ENCODE measurements at places on chromosomes 7 and 10.

DNA sequence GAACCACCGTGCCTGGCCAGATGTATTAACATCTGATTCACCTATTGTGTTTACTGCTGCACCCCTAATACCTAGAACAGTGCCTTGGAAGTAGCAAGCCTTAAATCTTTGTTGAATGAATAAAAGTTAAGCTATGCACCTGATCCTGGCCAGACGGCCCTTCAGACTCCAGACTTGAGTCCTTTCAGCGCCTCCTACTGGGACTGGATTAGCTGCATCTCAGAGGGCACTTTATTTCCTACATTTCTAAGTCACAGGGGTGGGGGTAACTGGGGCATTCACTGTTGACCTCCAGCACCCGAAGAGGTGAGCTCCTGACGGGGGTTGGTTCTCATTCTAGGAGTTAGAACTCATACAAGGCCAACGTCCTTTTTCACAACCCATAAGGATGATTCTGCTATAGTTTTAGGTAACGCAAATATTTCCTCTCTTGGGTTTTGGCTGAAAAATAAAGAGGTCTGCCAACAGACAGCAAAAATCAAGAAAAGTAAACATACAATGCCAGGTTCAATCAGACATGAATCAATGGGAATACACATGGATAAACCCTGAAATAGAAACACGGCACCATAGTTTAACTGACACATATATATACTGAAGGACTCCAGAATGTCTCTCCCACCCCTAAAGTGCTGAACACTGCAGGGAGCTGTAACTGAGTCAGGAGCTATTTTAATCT is 48.0 kb upstream of the DLG5 start:
- peaks cover 20% of the 10 kb centered on the region for H3K4me1 ChIP-seq
- H3K36me3 ChIP-seq, result peaks cover 18% of the 10 kb centered on the region
- peak; percentile 66 for DNase-seq
- peak overlapping the region; percentile 43 for H3K27ac ChIP-seq
- no peaks in the 10 kb centered on the region for H3K27me3 ChIP-seq
- no peak overlapping the region for H3K4me3 ChIP-seq

DNA sequence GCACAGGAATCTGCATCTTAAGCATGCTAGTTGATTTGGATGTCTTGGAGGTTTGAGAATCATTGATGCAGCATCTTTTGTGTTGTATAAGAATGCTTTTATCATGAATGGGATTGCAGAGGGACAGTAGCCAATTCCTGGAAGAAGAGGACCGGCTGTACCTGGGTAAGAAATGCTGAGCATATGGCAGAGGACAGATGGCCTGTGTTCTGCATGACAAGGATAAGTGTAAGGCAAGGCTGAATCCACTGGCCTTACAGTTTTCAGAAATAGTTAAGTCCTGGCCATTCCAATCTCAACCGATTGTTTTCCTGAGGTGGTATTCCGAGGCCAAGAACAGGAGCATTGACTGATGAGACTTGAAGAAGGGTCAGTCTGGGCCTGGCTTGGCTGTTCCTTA is 24.4 kb upstream of the KBTBD2 start:
- H3K27ac ChIP-seq, result no peak overlapping the region
- H3K4me3 ChIP-seq, result no peak overlapping the region
- H3K4me1 ChIP-seq, result no peaks in the 10 kb centered on the region
- no peak for DNase-seq

GRCh38 chr10:28677888-28678686 is 766 bp downstream of the BAMBI start:
- DNase-seq, result peak; percentile 41
- H3K27me3 ChIP-seq, result no peaks in the 10 kb centered on the region

DNA sequence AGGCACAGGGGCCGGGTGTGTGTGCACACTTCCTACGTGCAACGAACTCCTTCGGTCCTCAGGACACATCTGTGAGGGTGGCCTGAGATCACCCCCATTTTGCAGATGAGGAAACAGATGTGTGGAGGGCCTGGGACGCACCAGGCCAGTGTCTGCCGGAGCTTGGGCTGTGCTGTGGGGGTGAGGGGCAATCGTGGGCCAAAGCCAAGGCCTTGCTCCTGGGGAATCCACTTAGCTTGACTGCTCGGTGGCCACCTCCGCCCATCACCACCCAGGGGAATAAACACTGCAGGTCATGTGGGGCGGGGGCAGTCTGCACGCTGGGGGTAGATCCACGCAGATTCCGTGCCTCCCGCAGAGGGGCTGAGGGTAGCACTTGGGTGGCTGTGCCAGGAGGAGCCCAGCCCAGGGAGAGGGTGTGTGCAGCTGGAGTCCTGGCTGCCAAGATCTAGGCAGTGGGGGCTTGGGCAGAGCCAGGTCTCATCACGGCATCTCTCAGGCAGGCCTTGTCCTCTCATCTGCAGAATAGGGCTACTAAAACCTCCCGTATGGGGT is 70.8 kb upstream of the EN2 start:
- H3K27me3 ChIP-seq, result peaks cover 68% of the 10 kb centered on the region
- no peak overlapping the region for H3K4me3 ChIP-seq
- H3K4me1 ChIP-seq, result peaks cover 3% of the 10 kb centered on the region
- no peaks in the 10 kb centered on the region for H3K36me3 ChIP-seq
- DNase-seq, result no peak
- H3K27ac ChIP-seq, result no peak overlapping the region

GRCh38 chr10:113735913-113736312 is 15.6 kb upstream of the PLEKHS1 start:
- no peaks in the 10 kb centered on the region for H3K36me3 ChIP-seq
- peaks cover 17% of the 10 kb centered on the region for H3K4me1 ChIP-seq
- H3K27me3 ChIP-seq, result no peaks in the 10 kb centered on the region
- H3K4me3 ChIP-seq, result no peak overlapping the region
- no peak for DNase-seq

- peaks cover 3% of the 10 kb centered on the region for H3K4me1 ChIP-seq
- no peak overlapping the region for H3K4me3 ChIP-seq
- no peaks in the 10 kb centered on the region for H3K36me3 ChIP-seq
- no peaks in the 10 kb centered on the region for H3K27me3 ChIP-seq
- DNase-seq, result no peak
- no peak overlapping the region for H3K27ac ChIP-seq
Measured at GRCh38 chr10:77071001-77071511, 566.6 kb downstream of the KCNMA1 start.

GRCh38 chr10:44979281-44980191 is 927 bp upstream of the DEPP1 start:
- peaks cover 12% of the 10 kb centered on the region for H3K27me3 ChIP-seq
- peaks cover 48% of the 10 kb centered on the region for H3K4me1 ChIP-seq
- no peak overlapping the region for H3K4me3 ChIP-seq

DNA sequence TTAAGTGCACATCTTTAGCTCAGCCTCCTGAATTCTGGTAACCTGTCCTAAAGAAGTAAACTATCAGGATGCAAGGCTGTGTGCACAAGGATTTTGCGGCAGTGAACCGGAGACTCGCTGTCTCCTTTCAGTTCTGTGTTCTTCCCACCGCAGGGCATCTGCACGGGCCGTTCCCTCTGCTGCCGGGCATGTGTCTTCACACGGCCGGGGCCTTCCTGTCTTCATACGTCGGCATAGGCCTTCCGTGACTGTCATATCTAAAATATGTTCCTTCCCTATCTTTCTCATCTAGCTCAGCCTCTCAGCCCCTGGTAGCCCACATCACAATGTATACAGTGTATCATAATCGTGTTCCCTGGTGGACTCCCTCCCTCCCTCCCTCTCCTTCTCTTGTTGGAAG is 16.4 kb downstream of the PALD1 start:
- H3K4me1 ChIP-seq, result peaks cover 67% of the 10 kb centered on the region
- H3K27ac ChIP-seq, result peak overlapping the region; percentile 97
- no peak overlapping the region for H3K4me3 ChIP-seq
- no peaks in the 10 kb centered on the region for H3K36me3 ChIP-seq

- H3K4me3 ChIP-seq, result peak overlapping the region; percentile 70
- H3K27me3 ChIP-seq, result peaks cover 37% of the 10 kb centered on the region
- H3K4me1 ChIP-seq, result peaks cover 20% of the 10 kb centered on the region
Measured at GRCh38 chr10:123995461-123996131, 97.8 kb downstream of the CHST15 start.

Measured in WTC11 (cell line).